ENCODE measurements at places on chromosomes 12 and 14.

DNA sequence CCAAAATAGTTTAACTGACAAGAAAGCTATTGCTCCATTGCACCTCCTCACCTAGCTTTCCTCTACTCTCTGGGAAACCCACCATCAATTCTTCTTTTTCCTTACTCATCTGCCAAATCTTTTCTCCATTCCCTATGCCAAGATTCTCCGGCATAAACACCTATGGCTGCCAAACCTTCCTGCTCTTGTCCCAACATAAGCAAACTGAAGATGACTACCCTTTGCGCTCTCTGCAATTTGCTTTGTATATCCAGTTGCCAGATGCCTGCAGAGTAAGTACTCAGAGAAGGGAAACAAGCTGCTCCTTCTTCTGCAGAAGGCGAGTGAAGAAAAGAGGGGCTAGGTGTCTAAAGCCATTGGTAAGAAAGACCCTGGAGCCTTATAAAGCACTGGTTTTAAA lies 11.5 kb downstream of the PTGER2 start:
- DNase-seq, result no peak

DNA sequence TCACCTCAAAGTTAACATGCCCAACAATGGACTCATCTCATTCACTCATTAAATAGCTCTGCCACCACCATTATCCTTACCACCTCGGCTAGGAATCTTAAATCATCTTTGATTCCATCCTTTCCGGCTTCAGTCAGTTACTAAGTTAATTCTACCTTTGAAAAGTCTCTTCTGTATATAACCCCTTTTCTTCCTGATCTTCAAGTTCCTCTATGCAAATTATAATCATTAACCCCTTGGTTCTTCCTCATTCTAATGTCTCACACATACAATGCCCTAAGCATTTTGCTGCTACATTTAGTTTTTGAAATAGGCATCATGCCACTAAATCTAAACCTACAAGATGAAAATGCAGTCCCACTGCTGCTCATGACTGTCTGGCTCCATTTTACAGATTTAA lies 51.6 kb downstream of the ATP2B1 start:
- no peak for DNase-seq

DNA sequence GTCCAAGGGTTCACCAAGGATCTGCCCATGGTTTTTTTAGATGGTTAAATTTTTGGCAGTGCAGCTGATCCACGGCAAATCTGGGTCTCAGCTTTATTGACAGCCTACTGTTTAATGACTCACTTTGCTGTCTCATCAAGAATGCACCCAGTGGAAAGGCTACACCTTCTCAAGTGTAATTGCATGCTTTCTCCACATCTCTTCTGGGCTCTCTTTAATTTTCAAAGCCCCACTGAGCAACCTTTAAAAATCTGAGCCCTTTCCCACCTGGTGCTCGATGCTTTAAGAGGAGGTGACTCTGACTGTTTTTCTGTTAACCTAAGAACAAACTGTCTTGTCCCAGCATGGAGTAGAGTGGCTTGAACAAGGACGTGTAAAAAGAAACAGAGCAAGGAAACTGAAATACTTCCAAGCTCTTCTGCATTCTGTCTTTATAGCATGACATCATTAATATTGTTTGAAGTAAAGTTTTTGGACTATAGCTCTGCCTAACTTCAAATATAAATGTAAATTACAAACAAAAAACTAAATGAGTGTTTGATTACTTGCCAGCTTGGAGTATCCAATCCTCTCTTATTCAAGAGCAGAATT lies 214.2 kb upstream of the KRR1 start:
- DNase-seq, result no peak

DNA sequence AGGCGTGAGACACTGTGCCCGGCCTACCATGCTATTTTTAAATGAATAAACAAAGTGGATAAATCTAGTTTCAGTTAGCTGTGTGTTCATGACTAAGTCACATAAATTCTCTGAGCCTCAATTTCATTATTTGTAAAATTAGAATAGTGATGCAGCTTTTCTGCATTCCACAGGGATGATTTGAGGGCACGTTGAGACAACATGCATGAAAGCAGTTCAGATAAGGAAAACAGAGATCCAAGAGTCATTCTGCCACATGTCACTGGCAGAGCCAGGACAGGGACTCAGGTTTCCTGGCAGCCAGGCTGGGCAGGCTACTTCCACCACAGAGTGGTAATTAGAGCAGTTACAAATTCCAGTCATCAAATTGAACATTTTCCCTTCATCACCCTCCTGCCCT lies 2.9 kb upstream of the PPP4R4 start:
- DNase-seq, result no peak

GRCh38 chr12:11862798-11863197 lies 207.9 kb upstream of the BCL2L14 start:
- no peak for DNase-seq

- DNase-seq, result no peak
Observed at GRCh38 chr12:47876440-47876960, 28.3 kb downstream of the VDR start.

DNA sequence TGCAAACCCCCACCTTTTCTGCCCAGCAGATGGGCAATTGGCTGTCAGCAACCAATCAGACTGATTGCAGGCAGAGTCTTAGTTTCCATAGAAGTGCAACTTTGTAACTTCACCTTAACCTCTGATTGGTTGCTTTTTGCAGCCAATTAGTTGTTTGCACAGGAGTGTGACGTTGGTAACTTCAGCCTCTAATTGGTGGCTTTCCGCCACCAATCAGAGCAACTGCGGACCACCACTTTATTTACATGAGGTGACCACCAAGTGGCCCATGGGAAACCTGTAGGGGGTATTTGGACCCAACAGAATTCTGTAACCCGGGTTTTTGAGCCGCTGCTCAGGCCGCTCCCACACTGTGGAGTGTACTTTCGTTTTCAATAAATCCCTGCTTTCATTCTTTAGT lies 32.3 kb downstream of the CDKN1B start:
- no peak for DNase-seq

DNA sequence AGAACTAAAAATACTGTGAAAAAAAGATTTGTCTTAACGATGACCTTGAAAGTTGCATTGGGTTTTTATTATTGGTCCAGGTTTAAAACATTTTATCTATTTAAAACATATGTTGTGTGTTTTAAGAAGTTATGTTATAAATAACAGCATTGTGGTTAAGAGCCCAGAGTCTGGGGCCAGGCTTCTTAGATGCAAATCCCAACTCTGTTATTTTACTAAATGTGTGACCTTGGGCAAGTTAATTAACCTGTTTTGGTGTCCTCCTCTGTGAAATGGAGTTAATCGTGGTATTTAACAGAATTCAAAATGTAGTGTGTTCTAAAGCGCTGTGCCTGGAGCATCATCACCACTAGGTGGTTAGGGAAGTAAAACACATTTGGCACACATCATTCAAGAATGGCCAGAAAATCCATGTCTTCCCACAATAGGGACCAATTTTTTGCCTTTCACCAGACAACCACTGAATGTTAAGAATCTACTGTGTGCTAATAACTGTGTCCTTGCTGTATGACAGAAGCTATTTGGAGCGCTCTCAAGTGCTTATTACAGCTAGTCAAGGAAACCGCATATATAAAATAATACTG lies 133.3 kb downstream of the MON2 start:
- DNase-seq, result no peak

DNA sequence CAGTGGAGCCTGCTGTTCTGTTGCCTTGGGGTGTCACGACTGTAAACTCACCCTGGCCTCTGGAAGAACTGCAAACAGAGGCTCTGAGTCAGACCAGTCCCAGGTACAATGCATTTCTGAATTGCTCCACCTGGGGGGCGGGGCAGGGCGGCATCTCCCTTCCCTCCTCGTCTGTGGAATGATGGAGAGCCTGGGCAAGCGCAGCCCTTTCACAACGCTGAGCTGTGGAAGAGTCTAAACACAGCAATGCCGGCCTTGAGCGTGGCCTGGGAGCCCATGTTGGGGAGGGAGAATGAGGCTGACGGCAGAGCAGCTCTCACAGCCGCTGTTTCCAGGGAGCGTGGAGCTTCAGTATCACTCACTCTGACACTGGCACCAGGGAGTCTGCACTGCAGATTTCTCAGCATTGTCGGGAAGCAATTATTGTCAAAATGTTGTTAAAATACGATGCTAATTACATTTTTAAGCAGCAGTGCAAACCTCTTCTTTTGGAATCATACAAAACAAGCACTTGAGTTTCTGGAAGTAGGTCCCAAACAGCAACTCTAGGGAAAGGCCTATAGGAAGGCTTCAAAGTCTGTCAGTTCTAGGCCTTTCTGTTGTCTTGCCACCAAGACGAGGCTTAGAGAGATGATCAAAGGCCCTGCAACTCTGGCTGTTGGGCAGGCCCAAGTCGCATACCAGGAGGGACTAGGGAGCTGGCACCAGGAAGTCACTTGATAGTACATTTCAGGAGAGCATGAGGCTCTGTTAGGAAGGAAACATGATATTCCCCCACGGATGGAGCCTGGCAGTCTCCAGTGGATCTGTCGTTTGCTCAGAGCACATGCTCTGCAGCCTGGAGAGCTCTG lies 244.0 kb upstream of the FKBP4 start:
- DNase-seq, result no peak

DNA sequence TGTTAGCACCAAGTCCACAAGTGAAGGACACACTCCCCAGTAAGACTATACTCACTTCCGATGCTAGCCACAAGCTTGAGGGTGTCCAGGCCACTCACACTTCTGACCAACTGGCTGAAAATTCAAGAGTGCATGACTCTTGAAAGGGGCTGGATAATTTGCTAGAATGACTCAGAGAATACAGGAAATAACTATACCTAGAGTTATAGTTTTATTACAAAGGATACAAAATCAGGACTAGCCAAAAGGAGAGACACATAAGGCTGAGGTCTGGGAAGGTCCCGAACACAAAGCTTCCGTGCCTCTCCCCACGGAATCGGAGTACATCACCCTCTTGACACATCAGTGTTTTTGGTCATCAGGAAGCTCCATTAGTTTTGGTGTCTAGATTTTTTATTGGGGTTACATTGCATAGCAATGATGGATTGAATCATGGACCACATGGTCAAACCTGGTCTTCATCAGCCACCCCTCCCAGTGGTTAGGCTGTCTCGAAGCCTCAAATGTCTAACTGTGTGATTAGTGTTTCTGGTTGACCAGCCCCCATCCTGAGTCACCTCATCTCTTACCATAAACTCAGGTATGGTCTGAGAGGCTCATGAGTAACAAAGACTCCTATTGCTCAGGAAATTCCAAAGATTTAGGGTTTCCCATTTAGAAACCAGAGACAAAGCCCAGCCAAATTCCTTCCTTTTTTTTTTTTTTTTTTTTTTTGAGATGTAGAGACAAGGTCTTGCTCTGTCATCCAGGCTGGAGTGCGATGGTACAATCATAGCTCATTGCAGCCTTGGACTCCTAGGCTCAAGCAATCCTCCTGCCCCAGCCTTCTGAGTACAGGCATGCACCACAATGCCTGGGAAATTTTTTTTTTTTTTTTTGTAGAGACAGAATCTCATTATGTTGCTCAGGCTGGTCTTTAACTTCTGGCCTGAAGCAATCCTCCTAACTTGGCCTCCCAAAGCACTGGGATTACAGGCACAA lies 472.0 kb upstream of the TBX3 start:
- DNase-seq, result no peak

DNA sequence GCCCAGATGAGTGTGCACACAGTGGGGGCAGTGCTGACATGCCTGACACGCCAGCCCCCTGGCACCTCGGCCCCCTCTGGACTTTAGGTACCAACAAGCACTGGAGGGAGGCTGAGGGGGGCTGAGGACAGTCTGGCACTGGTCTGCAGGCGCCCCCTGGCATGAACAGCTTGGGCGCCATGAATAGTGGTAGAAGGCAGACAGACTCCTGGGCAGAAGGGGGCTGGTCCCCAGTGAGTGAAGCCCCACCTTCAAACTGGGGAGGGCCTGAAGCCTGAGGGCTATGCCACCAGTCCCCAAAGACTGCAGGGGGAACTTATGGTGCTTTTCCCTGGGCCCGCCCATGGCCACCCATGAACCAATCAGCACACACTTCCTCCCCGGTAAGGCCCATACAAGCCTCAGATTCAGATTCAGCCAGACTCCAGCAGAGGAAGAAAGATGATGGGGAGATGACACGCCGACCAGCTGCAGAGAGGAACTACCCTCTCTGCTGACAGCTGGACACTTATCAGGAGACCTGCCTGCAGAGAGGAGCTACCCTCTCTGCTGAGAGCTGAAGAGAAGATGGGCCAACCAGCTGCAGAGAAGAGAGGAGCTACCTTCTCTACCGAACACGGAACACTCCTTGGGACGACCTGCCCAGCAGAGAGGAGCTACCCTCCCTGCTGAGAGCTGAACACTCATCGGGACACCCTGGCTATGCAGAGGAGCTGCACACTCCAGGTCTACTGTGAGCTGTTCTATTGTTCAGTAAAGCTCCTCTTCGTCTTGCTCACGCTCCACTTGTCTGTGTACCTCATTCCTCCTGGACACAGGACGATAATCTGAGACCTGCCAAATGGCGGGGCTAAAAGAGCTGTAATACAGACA lies 324.5 kb downstream of the PCNX1 start:
- no peak for DNase-seq
